ENCODE measurements at places on chromosomes 6 and 20.
A peak's percentile ranks its signal among the peaks of the same experiment; 100 is the strongest.

- DNase-seq = no peak
Measured at GRCh38 chr6:137846772-137847313, 20.2 kb upstream of the TNFAIP3 start.

DNA sequence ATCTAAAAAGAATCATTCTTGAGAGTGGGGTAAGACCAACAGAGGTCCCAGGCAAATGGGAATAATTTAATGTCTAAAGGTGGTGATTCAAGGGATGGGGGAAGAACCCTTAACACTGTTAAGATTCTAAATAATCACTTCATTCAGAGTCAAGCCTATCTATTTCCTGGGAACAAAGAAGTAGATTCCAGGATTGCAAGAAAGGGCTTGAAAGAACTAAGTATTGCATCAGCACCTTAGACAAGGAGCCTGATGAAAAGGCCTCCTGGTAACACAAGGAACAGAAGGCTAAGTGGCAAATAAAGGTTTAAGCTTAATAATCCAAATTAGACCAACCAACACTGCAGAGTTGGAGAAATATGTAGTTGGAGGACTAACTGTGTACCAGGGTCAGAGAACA is 620.7 kb upstream of the BTBD3 start:
- peak; percentile 60 for DNase-seq

DNA sequence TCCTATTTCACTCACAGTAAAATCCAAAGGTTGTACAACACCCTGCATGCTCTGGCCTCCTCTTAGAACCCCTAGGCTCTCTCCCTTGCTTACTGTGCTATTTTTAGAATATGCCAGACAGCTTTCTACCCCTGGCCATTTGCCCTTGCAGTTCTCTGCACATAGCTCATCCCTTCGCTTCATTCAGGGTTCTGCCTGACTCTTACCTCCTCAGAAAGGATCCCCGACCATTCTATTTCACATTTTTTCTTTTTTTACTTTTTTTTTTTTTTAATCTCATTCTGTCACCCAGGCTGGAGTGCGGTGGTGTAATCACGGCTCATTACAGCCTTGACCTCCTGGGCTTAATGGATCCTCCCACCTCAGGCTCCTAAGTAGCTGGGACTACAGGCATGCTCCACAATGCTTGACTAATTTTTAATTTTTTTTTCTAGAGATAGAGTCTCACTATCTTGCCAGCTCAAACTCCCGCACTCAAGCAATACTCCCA is 33.6 kb downstream of the COMMD7 start:
- DNase-seq = no peak

- DNase-seq = peak; percentile 35
Measured at GRCh38 chr20:50594591-50595432, 84.6 kb downstream of the PTPN1 start.

DNA sequence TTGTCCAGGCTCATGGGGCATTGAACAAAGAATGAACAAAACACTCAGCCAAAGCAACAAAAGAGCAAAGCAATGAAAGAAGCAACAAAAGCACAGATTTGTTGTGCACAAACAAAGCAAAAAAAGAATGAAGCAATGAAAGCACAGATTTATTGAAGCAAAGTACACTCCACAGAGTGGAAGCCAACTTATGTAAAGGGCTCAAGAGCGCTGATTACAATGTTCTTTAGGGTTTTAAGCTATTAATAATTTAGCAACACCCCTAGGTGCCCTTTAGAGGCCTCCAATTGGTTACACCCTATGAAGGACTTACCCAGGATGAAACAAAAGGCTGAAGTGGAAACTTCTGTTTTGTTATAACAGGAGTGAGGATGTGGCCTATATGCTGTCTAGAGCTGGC is 179.2 kb upstream of the PROKR2 start:
- DNase-seq = no peak

Measured in bronchial epithelial cell (primary cell).